Kasumi-1 (cell line): ENCODE measurements at places on chromosomes 5 and 9.
A peak's percentile ranks its signal among the peaks of the same experiment; 100 is the strongest.

GRCh38 chr5:164139423-164139822, 634.0 kb downstream of the MAT2B start:
- no peak for DNase-seq

- DNase-seq, result peak; percentile 74
Measured at GRCh38 chr9:131046581-131047202, 37.7 kb downstream of the LAMC3 start.

DNA sequence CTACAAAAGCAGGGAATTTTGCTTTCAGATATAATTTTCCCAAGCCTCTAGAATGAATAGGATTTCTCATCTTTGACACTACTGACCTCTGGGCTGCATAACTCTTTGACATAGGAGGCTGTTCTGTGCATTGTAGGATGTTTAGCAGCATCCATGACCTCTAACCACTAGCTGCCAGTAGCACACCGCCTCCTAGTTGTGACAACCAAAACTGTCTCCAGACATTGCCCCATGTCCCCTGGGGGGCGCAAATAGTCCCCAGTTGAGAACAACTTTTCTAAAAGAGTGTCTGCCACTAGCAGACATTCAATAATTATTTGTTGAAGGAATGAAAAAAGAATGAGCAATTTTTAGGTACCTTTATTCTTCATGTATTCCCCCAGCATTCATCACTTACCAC, 51.8 kb downstream of the POU4F3 start:
- DNase-seq, result peak; percentile 16

- no peak for DNase-seq
Measured at GRCh38 chr9:118273048-118273447, 568.8 kb downstream of the TLR4 start.

DNA sequence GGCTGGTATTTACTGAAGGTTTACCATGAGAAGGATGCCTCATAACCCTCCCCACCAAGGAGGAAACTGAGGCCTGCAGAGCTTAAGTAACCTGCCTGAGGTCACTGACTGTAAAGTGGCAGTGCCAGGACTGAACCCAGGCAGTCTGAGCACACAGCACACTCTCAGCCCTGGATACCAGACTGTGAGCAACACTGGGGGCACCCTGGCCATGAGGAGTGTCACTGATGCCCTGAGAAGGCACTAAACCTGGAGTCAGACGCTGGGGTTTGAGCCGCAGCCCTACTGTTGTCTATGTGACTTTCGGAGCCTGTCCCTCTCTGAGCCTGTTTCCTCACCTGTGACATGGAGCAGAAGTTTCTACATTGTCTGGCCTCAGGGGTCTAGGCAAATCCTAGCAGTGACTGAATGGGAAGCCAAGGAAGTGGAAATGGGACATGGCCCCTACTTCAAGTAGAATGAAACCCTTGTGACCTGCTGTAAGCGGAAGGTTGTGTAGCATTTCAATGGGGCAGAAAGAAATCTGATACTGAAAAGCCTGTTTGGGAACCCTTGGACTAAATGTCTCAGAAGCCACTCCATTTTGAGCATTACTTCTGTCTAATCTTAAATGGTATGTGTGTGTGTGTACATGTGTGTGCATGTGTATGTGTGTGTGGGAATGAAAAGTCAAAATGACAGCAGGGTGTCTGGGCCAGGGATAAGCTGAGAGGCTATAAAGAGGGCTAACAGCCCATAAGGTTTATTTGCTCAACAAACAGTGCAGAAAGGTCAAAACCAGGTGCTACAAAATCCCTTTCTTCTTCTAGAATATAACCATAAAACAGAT, 36.0 kb downstream of the B4GALT1 start:
- no peak for DNase-seq

GRCh38 chr5:58542709-58543108, 40.2 kb upstream of the RAB3C start:
- no peak for DNase-seq

DNA sequence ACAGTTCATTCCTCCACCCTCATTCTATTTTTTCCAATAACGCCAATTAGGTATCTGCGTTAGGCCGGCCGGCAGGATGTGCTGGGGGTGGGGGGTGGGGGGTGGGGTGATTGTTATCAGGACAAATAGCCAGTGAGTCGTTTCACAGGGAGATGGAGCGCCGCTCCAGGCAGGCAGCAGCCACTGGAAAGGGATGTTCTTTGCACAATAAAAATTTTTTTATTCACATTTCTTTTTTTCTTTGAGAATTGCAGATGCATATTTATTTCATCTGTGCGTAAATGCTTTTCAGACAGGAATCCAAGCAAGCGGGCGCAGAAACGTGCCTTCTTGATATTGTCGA, 4.1 kb downstream of the LMX1B start:
- no peak for DNase-seq

- DNase-seq, result peak; percentile 83
Measured at GRCh38 chr5:64775291-64775690, 6.6 kb downstream of the CWC27 start.

GRCh38 chr9:86751956-86752355, 195.3 kb downstream of the GAS1 start:
- no peak for DNase-seq

GRCh38 chr5:1054018-1054798, 45.6 kb downstream of the NKD2 start:
- no peak for DNase-seq
